HCEC 1CT (cell line): ENCODE measurements at places on chromosomes 1 and 21.

- DNase-seq: no peak
Observed at GRCh38 chr1:178935610-178936009, 64.7 kb upstream of the ANGPTL1 start.

DNA sequence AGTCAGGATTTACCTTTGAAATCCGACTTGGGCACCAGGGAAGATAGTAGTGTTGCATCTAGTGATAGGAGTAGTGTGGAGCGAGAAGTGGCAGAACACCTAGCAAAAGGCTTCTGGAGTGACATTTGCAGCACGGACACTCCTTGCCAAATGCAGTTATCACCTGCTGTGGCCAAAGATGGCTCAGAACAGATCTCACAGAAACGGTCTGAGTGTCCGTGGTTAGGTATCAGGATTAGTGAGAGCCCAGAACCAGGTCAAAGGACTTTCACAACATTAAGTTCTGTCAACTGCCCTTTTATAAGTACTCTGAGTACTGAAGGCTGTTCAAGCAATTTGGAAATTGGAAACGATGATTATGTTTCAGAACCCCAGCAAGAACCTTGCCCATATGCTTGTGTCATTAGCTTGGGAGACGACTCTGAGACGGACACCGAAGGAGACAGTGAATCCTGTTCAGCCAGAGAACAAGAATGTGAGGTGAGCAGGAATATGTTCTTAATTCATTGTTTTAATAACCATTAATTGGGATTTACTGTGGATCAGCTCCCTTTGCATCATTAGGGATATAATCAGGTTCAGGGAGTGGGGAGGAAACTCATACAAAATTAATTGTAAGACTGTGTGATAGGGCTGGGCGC lies 28.3 kb downstream of the BACH1 start:
- no peak for DNase-seq

DNA sequence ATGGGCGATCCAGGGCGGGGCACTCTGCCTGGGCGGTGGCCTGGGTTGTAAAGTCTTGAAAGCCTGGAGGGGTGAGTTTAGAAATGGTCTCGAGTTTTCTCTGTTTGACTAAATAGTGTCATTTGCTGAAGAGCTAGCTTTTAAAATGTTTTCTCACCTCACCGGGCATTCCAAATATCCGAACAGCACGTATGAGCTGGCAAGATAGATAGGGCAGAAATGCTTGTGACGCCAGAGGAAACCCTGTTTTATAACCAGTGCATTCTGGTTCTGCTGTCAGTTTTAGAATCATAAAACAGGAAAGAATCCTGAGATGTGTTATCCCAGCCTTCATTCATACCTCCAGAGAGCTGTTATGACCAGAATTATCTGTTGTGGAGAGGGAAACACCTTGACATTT lies 725 bp downstream of the RTCA start:
- no peak for DNase-seq

DNA sequence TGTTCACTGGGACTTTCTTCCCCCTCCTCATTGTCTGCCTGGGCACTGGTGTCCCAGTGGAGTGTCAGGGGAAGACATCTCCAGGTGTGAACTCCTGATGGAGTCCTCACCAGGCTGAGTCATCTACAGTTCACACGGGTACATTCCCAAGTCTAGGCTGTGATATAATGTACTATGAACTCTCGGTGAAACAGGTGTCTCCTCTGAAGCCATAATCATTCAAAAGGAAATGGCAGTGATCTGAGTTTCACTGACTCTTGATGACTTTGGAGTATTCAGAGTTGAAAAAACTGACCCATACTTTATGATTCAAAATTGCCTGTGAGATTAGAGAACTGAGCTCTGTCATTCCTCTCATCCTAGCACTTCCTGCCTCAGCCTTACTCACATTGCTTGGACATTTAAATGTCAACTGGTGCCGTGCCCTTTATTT lies 9.1 kb downstream of the LAMC2 start:
- DNase-seq: peak; percentile 49

DNA sequence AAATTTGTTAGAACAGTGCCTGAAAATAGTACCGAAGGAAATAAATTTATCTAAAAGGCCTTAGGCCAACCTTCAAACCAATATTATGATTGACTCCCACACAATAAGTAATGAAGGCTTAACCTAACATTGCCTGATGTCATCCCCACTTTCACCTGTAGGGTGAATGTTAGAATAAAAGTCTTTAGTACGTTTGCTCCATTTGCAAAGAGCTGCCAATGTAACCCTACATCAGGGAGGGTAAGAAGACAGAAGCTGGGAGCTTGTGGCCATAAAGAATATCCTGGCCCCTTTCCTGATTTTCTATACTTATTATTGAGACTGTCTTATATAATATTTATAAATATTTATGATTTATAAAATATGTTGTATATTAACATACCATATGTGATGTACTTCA lies 661.8 kb upstream of the CXADR start:
- no peak for DNase-seq
